ENCODE measurements at places on chromosomes 6 and 20.

DNA sequence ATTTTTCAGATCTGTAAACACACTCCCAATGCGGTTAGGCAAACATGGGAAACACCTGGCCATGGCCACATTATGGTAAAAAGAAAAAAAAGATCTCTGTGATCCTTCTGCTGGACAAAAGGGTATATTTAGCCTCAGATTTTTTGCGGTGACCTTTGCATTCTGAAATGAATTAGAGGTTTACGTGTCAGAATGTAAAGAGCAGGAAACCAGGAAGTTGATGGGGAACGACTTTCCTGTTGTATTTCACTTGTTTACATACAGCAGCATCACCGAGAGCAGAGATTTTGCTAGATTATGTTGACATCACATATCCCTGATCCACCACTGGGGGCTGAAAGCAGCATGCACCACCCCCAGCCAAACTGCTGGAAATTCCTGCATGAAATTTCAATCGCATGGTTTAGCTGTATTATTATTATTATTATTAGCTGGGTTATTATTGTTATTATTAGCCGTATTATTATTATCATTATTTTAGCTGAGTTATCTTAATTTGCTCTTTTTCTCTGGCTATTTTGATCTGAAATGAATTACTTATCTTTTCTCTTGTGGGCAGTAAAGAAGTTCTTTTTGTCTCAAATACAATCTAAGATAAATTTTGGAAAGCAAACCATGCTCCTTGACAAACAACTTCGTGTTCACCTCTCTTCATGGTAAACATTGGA, 189.4 kb downstream of the ZFP64 start:
- no peak for DNase-seq

- no peak for DNase-seq
These were observed 68.6 kb upstream of the FBXL4 start for GRCh38 chr6:99016355-99016754.

- DNase-seq: no peak
These were observed 232.6 kb upstream of the CDYL start for GRCh38 chr6:4543596-4543995.

GRCh38 chr6:24455061-24455460, 34.3 kb downstream of the GPLD1 start:
- DNase-seq: no peak

DNA sequence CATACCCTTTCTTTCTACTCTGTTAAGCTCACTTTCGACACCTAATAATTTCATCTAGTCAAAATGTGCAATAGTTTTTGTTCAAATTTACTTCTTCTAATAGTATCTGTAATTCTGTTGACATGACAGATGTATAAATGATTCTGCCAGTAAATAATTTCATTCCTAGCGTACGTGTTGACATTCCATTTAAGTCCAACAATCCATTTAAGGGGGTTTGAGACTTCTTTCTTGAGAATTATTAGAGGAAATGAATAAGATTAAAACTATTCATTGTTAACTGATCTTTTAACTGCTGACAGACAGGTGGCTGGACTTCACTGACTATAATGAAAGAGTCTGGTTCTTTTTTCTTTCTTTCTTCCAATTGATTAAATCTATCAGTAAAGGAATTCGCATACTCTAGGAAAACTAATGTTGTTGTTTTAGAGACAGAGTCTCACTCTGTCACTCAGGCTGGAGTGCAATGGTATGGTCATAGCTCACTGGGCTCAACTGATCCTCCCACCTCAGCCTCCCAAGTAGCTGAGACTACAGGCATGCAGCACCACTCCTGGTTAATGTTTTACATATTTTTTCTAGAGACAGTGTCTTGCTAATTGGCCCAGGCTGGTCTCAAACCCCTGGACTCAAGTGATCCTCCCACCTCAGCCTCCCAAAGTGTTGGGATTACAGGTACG, 55.9 kb downstream of the MAP3K5 start:
- DNase-seq: no peak

DNA sequence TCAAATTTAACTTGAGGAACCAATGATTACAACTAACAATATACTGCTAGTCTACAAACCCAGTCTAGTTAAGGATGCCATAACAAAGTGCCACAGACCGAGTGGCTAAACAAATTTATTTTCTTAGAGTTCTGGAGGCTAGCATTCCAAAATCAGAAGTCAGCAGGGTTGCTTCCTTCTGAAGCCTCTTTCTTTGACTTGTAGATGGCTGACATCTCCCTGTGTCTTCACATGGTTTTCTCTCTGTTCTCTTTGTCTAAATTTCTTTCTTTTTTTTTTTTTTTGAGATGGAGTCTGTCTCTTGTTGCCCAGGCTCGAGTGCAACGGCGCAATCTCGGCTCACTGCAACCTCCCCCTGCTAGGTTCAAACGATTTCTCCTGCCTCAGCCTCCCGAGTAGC, 56.1 kb downstream of the NCOA3 start:
- no peak for DNase-seq

DNA sequence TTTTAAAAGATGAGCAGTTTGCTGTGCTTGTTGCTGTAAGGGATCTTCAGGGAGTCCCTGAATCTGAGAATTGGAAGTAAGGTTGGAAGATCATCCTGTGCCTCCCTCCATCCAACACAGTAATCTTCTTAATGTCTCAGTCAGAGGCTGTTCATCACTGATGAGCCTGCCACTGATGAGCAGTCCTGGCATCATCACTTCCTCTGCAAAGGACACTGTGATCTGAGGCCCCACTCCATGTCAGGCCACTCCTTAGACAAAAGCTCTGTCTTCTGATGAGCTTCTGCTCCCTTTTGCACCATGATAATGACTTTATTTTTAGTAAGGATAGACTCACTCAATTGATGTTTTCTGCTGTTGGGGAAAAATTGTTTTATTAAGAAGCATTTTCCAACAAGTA, 121.0 kb downstream of the UST start:
- DNase-seq: no peak

- no peak for DNase-seq
These were observed 149.7 kb upstream of the TMEM170B start for GRCh38 chr6:11387707-11388430.

GRCh38 chr6:136146130-136146529, 104.0 kb downstream of the MTFR2 start:
- no peak for DNase-seq

- DNase-seq: no peak
These were observed 40.2 kb upstream of the ZNFX1 start for GRCh38 chr20:49318091-49318429.

Measured in cortex of kidney (tissue), 1 donor.